ENCODE measurements at places on chromosomes 6 and 20.
A peak's percentile ranks its signal among the peaks of the same experiment; 100 is the strongest.

- DNase-seq, result no peak
Measured at GRCh38 chr6:99232056-99232455, 117.4 kb downstream of the FAXC start.

DNA sequence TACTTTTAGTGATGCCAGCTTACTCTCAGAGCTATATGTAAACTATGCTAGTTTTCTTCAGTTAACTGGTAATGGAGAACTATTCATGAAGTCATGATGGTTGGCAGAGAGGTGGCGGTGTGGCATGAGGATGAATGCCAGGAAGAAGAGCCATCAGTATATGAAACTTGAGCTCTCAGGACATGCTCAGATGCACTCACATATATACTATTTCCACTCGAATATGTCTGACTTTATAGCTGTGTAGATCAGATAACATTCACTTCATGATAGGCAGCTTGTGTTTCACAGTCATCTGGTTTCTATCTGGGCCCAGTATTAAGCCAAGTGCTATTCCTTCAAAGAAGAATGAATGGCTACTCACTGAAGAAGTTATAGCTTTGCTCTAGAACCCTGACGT is 46.2 kb upstream of the CEP85L start:
- DNase-seq, result no peak

DNA sequence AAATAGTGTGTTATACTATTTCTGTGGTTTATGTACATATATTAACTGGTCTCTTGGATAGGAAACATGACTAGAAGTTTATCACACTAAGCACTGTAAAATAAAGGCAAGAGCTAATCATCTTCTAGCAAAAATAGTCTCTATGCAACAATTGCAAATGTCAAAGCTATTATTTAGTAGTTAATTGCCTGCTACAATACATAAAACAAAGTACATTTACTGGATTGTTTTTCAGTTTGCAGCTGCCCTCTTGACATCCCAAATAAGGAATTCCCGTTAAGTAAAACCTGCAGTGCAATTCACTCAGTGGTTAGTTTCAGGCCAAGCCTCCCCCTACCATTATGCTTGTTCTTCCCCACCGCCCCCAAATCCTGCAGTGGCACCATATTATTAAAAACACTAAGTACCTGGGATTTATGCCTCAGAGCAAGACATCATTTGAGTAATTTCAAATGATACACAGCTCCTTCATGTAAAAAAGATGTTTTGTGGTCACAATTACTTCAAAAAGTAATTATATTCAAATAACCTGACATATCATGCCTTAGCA is 1.6 kb upstream of the ATP5F1E start:
- no peak for DNase-seq

DNA sequence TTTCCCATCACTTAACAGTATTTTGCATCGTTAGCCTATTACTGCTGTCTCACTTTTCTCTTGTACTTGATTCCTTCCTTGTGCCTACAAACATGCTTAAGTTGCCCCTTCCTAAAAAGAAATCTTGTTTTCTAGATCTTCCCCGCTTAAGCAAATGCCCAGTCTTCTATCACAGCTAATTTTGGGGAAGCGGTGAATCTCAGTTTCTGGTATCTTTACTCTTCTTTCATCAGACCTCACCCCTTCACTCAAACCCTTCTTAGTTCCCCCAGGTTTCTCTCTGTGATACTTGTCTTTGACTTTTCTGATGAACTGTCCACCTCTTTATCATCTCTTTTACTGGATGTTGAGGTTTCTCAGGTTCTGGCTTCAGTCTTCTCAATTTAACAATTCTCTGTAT is 14.2 kb downstream of the VAPB start:
- no peak for DNase-seq

GRCh38 chr6:44833248-44833647 is 445.7 kb downstream of the CDC5L start:
- DNase-seq, result no peak

GRCh38 chr20:59143326-59143725 is 20.3 kb upstream of the ZNF831 start:
- no peak for DNase-seq

DNA sequence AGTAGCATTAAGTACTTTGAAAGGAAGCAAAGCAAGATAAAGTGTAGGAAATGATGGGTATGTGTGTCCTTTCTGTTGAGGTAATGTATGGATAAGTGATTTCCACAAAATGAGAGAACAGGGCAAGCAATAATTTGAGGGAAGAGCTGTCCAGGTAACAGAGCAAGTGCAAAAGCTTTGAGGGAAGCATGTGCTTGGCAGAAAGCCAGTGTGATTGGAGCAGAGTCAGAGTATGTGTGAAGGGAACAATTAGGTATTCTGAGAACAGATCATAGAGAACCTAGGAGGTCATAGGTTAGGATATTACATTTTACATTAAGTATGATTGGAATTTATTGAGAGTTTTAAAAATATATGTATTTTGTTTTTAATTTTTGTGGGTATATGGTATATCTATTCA is 30.2 kb upstream of the MAN1A1 start:
- DNase-seq, result no peak

- no peak for DNase-seq
Measured at GRCh38 chr6:24662236-24662635, 4.5 kb downstream of the TDP2 start.

DNA sequence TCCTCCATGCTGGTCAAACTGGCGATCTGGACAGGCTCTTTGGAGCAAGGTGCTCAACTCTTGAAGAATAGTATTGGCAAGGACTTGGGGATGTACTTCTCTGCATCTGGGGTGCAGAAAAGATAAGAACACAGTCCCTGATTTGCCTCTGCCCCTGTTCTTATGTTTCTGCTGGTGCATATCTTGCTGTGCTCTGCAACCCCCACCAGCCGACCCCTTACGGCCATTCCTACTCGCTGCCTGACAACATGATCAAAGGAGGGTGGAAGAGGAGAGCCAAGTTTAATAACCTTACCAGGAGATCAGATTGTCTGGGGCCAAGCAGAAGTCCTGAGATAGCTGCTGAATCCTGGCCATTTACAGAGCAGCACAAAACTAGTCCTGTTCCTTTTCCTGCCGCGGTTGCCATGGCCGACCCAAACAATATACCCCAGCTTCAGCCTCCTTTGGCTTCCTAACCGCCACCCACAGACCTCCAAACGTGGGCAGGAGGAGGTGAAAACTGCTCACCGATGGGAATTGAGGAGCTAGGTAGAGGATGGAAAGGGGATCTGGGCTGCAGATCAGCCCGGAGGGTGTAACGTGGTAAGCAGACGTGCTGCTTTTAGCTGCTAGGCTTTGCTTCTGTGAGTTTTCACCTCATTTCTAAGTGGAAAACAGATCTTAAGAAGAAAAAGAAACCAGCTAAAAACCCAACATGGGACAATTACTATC is 60.9 kb downstream of the ATXN1 start:
- no peak for DNase-seq

DNA sequence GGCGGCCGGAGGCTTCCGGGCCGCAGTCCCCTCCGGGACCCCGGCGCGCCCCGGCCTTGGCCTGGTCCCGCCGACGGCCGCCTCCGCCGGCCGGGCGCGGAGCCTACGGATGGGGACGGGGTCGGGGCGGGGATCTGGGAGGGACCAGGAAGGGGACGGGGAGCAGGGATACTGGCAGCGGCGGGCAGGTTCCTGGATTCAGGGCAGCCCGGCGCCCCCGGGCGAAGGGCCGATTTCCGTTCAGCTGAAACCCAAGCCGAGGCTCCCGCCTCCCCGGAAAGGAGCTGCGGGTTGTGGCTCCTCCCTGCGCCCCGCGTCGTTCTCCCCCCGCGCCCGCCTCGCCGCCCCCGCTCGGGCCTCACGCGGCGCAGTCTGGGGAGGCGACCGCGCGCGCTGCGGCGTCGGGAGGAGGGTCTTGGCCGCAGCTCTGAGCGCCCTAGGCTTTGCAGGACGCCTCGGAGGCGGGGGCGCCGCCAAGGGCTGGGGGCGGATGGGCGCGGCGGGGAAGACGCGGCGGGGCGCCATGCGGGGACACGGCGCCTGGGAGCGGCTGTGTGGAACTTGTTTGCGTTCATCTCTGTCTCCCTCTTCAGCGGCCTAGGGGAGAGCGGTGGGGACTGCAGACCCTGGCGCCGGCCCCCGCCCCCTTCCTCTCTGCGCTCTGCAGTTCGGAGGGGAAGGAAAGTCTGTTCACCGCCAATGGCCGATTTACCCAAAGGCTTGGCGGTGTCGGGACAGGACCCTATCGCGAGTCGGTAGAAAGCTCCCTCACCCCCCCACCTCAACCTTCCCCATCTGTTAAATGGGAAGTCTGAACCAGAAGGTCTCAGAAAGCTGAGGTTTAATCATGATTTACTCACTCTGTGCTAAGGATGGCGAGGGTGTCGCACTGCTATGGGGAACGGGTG is 22.7 kb upstream of the TMEM181 start:
- DNase-seq, result peak; percentile 95

DNA sequence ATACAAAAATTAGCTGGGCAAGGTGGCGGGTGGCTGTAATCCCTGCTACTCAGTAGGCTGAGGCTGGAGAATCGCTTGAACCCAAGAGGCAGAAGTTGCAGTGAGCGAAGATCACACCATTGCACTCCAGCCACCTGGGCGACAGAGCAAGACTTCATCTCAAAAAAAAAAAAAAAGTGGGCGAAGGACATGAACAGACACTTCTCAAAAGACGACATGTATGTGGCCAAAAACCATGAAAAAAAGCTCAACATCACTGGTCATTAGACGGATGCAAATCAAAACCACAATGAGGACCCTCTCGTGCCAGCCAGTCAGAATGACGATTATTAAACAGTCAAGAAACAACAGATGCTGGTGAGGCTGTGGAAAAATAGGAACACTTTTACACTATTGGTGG is 344.9 kb upstream of the JARID2 start:
- DNase-seq, result no peak

- DNase-seq, result peak; percentile 50
Measured at GRCh38 chr6:24524805-24525204, 30.0 kb downstream of the ALDH5A1 start.

GRCh38 chr6:69063401-69063800 is 428.3 kb downstream of the ADGRB3 start:
- DNase-seq, result no peak

DNA sequence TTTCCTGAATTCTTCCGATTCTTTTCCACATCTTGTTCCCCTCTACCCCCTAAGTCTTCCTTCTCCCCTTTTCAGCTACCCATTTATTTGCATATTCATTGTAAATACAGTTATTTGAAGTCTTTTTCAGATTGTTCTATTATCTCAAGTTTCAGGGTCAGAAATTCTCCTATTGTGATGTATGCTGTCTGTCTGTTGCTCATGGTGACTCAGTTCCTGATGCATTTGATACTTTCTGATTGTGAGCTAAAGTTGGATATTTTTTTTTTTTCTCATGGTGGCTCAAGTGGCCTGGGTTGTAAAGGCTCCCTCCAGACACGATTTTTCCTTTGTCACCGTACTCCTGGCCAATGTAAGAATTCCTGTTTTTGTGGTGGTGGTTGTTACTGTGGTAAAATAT is 4.9 kb upstream of the PI16 start:
- no peak for DNase-seq

GRCh38 chr20:4637081-4637797 is 84.5 kb upstream of the PRND start:
- DNase-seq, result peak; percentile 13

DNA sequence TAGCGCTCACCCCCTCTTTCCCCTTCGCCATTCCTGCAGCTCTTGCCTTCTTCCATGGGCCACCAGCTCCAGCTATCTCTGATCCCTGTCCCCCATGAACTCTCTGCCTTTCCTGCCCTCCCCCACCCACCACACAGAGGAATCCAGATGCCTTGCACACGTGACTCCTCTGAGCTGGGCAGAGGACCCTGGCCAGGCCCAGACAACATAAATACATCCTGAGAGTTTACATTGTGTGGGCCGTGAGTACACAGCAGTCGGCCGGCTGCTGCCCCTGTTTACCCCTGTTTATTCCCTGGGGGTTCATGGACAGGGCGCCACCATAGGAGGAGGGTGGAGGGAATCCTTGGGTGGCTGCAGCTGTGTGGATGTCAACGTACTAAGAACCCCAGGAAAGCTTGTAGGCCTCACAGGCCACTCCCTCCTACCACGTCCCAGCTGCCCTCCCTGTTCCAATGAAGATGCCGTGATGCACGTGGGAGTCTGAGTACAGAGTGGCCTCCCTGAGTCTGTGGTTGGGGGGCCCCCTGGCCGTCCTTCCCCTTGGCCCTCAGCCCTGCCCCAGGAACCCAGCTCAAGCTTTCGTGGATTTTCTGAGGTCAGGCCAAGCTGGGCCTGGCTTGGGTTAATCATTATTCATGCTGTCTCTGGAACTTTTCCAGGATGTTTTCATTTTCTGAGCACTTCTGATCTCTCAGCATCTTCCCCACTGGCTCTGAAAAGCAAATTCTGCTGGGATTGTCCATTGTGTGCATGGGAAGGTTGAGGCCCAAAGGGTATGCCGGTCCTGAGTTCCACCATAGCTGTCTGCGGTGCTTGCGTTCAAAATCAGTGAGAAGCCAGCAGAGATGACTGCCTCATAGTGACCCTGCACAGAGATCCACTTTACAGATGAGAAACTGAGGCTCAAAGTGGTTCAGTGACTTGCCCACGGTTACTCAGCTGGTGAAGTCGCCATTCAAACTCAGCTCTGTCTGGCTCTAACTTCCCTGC is 136.3 kb downstream of the MRPL14 start:
- peak; percentile 25 for DNase-seq

DNA sequence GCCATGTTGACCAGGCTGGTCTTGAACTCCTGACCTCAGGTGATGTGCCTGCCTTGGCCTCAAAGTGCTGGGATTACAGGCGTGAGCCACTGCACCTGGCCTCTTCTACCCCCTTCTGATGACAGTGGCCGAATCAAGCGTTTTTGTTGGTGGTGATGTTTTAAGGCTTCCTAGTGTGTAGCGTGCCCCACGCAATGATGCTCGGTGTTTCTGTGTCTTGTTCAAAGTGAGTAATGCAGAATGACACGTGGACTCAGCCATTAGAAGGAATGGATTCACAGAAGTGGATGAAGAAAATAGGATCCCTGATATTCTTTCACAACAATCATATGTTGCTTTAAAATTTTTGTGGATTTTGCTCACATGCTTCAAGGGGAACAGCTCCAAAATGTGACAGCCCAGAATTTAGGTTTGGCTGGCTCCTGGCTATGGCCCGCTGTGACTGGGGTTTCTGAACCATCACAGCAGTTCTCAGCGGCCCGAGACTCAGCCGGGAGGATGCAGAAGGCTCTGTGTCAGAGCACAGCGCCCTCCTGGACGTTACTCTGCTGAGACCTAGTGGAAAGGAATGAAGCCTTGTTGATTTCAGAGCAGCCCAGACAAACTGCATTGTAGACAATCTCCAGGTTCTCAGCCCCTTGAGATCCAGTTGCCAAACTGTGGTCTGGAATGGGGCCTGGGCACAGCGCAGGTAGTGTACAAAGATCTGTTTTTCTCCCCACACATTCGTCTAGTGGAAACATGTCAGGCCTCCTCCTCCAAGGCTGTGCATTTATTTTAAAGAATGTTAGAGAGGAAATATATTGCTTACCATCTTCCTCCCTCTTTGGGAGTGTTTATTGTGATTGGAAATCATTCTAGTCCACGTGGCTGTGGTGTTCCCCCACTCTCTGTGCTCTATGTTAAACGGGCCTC is 57.6 kb upstream of the TIAM2 start:
- peak; percentile 66 for DNase-seq

- DNase-seq, result no peak
Measured at GRCh38 chr20:13029687-13030375, 21.1 kb downstream of the SPTLC3 start.

GRCh38 chr20:4780245-4780644 is 58.5 kb downstream of the PRND start:
- peak; percentile 44 for DNase-seq

- no peak for DNase-seq
Measured at GRCh38 chr6:125868678-125869395, 78.1 kb downstream of the NCOA7 start.
